ENCODE measurements at places on chromosomes 11 and 22. TPM values are rescaled to one million over a fixed set of nuclear protein-coding genes. Genes with fewer than 3 reads are reported as not detected.
A peak's percentile ranks its signal among the peaks of the same experiment; 100 is the strongest.

GRCh38 chr11:548700-549603 is 11.6 kb downstream of the LMNTD2 start:
- DNase-seq, result no peak

GRCh38 chr11:112339566-112339965 is 78.9 kb upstream of the PLET1 start:
- no peak for DNase-seq

DNA sequence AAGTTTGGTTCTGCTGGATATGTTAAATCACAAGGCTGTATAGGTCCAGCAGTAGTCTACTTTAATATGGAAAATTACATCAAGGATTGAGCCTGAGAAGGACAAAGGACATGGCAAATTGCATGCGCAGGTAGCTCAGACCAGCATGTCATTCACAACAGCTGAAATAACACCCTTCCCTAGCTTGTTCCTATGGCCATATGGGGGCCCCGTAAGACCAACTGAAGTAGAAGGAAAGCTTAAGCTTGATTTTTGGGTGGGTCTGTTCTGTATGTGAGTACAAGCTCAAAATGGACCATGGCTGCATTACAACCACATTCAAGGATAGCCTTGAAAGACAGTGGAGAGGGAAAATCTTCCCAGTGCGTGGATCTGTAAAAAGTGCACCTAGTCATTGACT is 20.6 kb upstream of the PDE3B start:
- DNase-seq, result no peak

The SMDT1 gene
- total RNA-seq, result 17.8 TPM

- no peak for DNase-seq
These were observed 18.7 kb downstream of the MMP10 start for GRCh38 chr11:102761646-102762238.

DNA sequence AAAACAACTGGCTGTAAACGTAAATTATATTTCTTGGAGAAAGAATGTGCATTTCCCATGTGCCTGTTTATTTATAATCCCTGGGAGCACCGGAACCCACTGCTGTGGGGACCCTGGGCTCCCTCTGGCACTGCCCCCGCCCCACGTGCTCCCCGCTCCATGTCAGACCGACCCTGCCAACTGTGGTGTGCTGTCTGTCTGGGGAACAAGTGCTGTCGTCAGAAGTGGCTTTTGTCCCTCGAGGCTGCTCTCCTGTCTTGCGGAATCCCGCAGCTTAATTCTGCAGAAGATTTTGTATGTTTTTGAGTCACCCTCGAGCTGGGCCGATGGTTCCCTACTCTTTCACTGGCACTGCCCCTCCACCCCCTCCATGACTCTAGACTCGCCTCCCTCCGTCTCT is 2.4 kb downstream of the LRRC10B start:
- no peak for DNase-seq

GRCh38 chr11:44604171-44604581 is 38.7 kb downstream of the CD82 start:
- peak; percentile 70 for DNase-seq

- DNase-seq, result peak; percentile 93
These were observed 118.5 kb downstream of the APOL5 start for GRCh38 chr22:35835998-35836691.

DNA sequence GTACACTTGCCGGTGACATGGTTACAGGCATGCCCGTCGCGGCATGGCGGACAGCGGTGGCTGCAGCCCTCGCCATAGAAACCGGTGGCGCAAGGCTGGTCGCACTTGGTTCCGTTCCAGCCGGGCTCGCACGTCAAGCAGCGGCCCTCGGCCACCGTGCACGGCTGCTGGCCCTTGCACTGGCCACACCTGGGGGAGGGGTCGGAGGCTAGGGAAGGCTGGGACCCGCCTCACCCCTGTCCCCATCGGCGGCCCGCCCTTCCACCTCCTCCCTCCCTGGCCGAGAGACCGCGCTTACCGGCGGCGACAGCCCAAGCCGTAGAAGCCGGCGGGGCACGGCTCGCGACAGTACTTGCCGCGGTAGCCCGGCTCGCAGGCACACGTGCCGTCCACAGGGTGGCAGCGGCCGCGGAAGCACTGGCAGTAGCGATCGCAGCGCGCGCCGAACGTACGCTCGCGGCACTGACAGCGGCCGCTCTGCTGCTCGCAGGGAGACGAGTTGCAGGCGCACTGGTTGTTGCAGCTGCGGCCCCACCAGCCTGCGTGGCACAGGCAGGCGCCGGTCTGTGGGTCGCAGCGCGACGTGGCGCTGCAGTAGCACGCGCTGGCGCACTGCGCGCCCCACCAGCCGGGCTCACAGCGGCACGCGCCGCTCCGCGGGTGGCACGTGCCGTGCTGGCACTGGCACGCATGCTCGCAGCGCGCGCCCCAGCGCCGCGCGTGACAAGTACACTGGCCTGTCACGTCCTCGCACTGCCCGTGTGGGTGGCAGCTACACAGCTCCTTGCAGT is 6.7 kb downstream of the SCARF2 start:
- DNase-seq, result no peak

DNA sequence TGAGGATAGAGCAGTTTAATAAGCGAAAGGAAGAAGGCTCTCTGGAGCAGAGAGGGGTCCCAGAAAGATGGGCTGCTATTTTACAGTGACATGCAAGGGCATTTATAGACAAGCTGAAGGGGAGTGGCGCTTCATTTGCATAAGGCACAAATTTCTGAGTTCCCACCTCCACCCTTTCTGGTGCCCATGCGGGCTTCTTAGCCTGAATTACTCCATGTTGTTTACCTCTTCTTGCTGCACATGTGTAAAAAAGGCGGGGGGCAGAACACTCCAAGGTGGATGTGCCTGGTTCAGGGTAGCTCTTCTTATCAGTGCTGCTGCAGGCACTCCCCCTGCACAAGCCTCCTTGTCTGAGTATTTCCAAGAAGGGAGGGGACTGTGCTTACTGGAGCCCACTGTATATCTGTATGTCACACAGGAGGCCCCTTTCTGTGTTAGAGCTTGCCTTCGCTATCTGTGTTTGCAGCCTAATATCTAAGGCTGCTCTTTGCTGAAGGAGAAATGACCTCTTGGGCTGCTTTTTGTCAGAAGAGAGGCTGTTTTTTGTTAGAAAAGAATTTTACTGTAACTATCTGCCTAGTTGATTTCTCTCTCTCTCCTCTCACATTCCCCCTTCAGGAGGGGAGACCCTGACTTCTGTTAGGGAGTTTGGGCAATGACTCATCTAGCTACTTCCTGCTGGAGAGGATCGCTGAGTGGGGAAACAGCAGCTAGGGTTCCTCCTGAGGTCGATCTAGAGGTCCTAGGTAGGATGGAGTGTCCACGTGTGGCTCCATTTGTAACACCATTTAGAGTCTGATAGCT is 1057.0 kb upstream of the CNTN5 start:
- DNase-seq, result no peak

The GLYAT gene
- not detected for total RNA-seq

DNA sequence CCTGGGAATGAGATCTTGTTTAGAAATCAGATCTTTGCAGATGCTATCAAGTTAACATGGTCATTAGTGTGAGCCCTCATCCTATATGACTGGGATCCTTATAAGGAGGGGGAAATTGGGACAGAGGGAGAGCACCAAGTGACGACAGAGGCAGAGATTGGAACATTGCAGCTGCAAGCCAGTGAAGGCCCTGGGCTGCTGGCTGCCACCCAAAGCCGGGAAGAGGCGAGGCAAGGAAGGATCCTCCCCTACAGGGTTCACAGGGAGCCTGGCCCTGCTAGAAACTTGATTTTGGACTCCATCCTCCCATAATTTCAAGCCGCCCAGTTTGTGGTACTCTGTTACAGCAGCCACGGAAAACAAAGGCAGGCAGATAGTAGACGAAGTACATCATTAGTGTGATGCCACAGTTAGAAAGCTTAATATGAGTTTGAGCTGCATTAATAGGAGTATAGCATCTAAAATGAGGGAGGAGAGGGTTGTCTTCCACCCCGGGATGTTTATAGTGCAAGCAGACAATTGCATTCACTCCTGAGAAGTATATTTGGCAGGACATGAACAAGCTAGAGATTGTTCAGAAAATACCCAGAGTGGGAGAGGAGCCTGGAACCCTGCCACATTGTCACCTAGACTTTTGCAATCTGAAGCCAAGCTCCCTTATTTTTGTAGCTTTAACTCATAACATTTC is 56.8 kb upstream of the CLMP start:
- DNase-seq, result no peak

GRCh38 chr11:14500181-14500651 is 605 bp upstream of the COPB1 start:
- DNase-seq, result peak; percentile 61

- no peak for DNase-seq
These were observed 86.5 kb downstream of the ANO3 start for GRCh38 chr11:26418386-26418912.

DNA sequence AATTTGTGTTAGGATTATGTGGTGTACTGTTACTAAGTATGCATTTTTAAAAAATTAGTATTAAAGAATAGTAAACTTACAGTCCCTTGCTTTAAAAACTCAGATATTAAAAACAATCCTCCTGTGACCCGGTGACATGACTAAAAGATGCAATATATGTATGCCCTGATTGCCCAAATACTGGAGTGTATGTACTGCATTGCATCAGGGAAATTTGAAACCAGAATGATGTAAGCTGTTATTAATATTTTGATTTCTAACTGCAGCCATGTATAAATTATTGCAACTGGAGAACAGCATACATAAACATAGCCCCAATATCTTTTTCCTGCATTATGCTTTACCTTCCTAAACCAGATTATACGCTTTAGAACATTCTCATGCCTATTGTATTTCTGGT is 3.7 kb upstream of the HSPA8 start:
- DNase-seq, result no peak

DNA sequence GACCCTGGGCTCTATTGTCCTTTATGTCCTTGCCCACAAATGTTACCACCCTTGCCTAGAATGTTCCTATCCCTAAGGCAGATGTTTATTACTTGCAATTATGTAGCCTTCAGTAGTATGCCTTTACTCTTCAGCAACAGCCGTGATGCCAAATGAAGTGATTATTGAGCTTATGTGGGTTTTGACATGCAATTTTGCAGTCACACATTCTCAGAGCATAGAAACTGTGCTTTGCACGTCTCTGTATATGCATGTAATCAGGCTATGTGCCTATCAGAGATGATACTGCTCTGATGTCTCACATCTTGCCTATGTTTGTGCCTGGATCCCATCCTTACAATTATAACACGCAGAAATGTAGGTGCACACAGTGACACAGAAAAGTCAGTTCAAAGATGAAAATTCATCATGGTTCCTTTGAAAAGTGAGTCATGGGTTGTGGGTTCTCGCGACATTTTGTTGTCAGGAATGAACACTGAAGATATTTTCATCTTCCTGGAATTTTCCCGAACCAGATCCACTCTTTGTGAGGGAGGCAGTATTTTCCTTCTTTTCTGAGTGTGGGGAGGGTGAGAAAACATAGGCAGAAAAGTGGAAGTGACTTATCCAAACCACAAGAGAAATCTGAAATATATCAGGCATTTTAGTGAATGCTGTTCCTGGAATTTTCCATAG is 81.1 kb downstream of the BMAL1 start:
- peak; percentile 10 for DNase-seq

DNA sequence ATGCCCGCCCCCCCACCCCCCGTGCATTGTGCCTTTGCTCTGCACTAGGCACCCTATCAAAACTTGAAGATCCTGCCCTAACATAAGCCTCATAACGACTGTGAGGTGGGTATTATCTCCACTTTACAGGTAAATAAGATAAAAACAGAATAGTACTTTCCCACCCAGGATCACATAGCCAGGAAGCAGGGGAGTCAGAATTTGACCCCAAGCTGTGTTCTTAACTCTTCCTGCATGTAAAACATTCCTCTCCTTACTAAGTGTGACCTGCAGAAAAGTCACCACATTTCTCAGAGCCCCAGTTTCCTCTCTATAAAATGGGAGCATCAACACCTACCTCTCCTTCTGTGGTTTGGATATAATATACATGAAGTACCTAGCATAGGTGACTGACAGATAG is 18.2 kb upstream of the ANKK1 start:
- no peak for DNase-seq

- no peak for DNase-seq
These were observed 2.6 kb upstream of the BDNF start for GRCh38 chr11:27702811-27703210.

- DNase-seq, result no peak
These were observed 34.7 kb upstream of the CLNS1A start for GRCh38 chr11:77672264-77672663.

The RASGRP2 gene
- not detected for total RNA-seq

The KRTAP5-9 gene
- total RNA-seq, result not detected
